ENCODE measurements at places on chromosomes 4 and X.

GRCh38 chr4:165692082-165692481, 181.0 kb upstream of the TLL1 start:
- DNase-seq, result no peak

DNA sequence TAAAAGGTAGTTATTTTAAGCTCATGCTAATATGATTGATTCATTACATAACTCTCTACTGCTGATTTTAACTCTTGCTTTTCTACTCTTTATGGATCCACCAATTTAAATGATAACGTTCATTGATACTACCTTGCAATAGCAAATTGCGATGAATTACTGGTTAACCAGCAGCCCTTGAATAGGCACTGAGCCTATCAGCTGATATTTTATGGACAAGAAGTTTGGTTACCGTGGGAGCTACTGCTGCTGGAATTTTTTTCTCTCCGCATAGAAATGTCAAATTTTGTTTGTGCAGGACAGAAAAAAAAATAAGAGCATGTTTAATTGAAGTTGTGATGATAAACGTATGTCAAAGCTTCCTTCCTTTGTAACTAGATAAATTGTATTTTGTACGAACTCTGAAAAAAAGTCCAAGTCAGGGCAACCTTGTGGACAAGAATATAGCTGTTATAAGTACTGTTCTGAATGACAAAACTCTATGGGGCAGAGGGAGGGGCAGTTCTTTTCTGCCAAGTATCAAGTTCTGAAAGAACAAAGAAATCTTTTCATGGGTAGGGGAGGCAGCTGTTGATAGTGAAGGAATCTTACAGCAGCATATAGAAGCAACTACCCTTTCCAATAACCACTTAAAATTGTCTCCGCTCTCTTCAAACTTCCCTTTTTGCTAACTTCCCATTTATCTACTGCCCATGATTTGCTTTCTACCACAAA, 434.9 kb upstream of the PABPC4L start:
- DNase-seq, result no peak

DNA sequence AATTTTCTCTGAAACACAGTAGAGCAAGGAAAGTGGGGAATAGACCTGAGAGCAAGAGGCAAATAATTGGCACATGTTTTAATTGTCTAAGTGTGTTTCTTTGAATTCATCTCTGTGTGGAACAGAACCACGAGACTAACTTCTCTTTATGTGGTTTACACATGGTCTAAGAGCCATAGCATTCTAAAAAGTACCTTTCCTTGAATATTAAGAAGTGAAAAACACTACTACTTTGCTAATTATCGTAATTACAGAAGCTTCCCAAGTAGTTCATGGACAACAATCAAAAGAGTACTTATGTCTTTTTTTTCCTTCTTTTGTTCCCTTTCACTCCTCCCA, 2.9 kb upstream of the CYBB start:
- no peak for DNase-seq

DNA sequence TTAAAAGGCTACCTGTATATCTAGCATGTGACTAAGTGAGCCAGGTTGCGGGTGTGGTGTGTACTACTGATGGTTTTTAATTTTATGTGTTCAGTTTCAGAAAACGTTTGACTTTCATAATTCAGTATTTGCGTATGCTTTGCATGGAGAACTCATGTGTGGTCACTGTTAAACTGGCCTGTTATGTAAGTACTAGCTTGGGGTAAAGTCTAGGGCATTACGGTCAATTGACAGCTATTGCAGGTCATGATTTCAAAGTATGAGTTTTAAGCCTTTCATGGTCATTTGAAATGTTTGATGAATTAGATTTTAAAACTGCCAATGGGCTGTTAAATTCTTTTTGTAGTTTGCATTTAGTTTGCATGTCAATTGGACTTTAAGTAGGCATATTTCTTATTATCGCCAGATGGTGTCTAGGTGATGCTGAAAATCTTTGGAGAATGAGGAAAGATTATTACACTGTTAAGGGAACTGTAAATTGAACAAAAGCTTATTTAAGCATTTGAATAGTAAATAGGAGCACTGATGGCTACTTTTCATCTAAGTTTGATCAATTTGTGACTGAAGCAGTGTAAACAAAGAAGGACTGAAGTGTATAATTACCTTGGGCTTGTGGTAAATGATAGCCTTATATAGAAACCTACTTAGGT, 563.4 kb downstream of the DACH2 start:
- no peak for DNase-seq
